ENCODE measurements at places on chromosomes 2 and 18.

GRCh38 chr2:223852281-223852795 is 15.0 kb upstream of the AP1S3 start:
- DNase-seq, result no peak

DNA sequence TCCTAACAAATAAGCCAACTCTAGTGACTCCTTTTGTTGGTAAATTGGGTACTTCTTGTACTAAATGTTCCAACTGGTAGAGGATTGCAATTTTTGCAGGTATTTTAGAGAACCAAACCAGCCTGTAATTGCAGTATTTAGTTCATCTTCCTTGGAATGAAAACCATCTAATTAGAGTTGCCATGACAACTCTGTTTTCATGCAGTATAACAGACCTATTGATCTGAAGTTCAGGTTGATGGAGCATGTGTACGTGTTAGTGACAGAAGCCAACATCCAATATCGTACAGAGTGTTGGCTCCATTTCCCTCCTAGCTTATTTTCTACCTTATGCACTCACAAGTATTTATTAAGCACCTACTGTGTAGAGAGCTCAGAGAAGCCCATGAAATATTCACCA is 176.3 kb upstream of the FOSL2 start:
- DNase-seq, result no peak

GRCh38 chr2:16745466-16745865 is 79.8 kb upstream of the CYRIA start:
- no peak for DNase-seq

DNA sequence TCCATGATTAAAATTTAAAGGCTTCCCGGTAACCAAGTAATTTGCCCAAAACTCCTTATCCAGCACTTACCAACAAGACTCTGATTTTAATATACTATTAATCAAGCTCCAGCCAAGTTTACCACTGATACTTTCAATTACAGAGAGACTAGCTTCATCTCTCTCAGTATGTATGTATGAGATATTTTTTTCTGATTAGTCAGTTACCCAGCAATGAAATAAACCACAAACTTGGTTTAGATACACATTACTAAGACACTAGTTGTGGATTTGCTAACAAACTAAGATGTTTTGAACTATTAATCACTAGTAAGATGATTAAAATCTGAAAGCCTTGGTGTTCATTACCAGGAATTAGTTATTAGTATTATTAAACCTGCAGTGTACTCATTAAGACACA is 1272.2 kb upstream of the ACVR2A start:
- DNase-seq, result no peak

DNA sequence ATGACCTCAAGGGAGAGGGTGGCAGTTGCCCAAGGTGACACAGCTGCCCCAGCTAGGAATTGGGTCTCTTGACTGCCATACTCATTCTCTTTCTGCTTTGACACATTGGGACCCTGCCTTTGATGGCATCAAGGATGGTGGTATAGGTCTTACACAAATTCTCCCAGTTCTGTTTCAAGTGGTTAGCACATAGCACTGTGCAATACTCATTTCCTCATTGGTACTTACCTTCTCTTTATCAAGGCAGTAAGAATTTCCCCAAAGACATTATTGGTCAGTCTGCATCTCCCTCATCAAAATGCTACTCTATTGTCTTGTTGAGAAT is 35.9 kb upstream of the CCDC93 start:
- DNase-seq, result no peak

DNA sequence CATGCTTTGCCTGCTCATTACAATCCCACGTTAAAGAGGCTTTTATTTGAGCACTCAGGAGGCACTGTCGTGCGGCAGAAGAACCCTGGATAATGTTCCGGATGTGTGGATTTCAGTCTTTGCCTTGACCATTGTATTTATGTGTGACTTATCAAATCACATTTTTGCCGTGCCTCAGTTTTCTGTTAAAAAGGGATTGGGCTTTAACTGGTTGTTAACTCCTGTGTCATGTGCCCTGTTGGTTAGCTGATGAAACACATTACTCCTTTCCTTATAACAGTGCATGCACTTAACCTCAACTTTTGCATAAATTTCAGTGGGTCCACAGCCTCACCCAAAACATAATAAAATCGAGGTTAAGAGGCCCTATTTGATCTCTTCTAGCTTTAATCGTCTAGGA is 52.7 kb downstream of the NAB1 start:
- DNase-seq, result no peak

DNA sequence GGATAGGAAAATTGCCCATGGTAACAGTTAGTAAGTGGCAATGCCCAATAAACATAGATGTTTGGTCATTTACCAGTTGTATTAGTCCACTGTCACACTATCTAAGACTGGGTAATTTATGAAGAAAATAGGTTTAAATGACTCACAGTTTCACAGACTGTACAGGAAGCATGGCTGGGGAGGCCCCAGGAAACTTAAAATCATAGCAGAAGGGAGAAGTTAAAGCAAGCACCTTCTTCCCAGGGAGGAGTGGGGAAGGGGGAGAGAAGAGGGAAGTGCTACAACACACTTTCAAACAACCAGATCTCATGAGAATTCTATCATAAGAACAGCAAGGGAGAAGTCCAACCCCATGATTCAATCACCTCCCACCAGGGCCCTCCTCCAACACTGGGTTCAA is 23.4 kb downstream of the NR4A2 start:
- DNase-seq, result no peak

DNA sequence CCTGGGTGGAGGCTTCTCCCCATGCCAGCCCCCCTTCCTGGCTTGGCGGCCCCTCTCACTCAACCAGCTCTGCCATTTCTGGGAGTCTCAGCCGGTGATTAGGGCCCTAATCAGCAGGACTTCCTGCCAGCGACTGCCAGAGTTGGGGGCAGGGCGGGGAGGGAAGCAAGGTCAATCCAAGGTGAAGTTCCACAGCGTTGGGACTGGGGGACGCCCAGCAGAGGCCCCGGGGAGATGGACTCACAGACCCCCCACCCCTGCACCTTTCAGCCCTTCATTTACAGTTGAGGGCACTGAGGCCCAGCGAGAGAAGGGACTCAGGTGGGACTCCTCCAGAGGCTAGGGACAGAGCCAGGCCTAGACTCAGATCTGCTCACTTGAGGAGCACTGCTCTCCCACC is 65.3 kb downstream of the TNS1 start:
- no peak for DNase-seq

GRCh38 chr18:49444581-49444980 is 15.9 kb downstream of the DYM start:
- DNase-seq, result no peak

DNA sequence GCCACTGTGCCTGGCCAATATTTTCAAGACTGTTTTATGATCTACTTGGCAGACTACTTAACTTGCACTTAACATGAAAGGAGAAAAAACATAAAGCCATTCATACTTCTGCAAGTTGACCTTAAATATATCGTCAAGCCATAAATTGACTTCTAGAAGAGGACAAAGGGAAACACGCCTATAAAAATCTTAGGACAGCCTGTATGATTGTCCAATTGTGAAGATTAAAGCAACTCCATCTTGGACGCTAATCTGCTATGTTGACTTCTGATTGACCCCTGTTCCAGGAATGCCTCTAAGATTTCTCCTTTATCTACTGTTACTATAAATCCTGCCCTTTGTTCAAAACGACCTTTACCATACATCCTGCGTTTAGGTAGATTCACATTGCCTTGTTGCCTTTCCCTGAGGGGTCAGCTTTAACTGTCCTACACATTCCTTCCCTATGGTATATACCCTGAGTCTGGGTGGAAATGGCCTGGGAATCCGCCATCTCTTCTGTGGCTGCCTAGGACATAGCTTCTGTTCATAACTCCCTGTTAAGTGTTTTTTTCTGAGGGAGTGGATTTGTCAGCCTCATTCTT is 40.2 kb upstream of the SLC35F5 start:
- no peak for DNase-seq

- no peak for DNase-seq
These were observed 15.8 kb upstream of the RTTN start for GRCh38 chr18:70221156-70221914.

- no peak for DNase-seq
These were observed 230.8 kb downstream of the OSR1 start for GRCh38 chr2:19127616-19128015.

DNA sequence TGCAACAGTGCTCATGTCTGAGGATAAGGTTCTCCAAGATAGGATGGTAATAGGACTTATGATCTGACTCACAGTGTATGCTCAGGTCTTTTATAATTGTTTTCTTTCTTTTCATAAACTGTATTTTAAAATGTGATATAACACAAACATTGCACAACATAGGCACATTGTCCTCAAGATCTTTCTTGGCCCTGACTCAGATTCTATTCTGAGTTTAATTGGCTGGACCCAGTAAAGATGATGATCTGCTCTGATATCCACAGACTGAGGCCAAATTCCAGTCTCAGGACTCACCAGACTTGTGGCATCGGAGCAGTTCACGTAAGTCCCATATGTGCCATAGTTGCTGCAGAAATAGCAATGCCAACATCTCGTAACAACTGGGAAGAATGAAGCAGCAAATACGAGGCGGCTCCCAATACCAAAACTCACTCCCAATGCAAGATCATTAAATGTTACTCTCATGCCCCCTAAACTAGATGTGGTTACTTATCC is 448.9 kb upstream of the SLC14A2 start:
- DNase-seq, result peak; percentile 26

DNA sequence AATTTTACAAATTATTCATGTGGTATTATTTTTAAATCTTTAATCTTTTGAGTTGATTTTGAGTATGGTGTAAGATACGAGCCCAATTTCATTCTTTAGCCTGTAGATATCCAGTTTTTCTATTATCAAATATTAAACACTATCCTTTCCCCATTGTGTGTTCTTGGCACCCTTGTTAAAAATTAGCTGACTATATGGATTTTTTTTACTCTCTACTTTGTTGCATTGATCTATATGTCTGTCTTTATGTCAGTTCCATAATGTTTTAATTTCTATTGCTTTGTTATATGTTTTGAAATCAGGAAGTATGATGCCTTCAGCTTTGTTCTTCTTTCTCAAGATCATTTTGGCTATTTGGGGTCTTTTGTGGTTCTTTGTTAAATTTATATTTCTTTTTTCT is 80.9 kb upstream of the ZNF804A start:
- no peak for DNase-seq

DNA sequence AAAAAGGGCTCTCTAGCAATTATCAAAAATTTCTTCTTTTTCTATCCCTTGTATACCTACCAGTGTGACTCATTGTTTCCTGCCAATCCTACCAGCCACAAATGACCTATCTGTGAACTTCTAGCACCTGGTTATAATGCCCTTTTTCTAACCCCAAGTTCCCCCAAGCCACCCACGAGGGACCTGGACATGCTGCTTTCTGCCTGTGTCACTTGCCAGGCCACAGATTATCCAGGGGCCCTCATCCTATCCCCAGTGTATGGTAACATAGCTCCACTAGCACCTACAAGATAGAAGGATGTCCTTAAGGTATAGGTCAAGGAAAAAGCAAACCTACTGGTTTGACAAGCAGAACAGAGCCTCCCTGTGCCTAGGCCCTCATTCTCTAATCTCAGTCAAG is 26.8 kb downstream of the AAK1 start:
- DNase-seq, result no peak

DNA sequence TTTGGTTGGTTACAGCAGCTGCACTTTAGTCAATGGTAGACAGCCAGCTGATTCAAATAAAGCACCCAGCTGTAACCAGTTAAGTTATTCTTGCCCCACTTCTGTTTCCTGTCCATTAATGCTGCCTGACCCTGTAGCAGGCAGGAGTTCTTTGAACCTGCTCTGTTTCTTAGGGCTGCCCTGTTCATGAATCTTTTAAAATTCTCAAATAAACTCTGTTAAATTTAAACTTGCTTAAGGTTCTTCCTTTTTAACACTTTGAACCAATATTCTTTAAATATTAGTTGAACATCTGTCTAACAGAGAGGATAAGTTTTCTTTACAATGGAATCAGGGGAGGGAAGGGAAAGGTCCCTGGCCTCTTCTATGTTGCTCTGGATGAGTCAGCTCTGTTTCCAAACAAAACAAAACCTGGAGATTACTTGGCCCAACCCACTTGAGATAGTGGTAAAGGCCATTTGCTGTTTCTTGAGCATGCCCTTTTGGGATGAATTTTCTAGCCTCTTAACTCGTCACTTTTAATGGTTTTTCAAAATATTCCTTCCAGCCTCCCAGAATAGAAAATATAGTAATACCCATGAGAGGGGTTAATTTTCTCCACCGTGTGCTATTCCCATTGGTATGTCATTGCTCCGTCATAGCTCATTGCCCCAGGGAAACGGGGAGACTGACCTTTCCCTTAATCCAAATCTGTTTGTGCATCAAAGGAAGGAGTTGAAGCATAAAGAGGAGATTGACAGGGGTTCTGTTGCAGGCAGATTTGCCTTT is 112.1 kb upstream of the FHL2 start:
- no peak for DNase-seq

GRCh38 chr18:24710474-24710873 is 250.0 kb downstream of the HRH4 start:
- no peak for DNase-seq

DNA sequence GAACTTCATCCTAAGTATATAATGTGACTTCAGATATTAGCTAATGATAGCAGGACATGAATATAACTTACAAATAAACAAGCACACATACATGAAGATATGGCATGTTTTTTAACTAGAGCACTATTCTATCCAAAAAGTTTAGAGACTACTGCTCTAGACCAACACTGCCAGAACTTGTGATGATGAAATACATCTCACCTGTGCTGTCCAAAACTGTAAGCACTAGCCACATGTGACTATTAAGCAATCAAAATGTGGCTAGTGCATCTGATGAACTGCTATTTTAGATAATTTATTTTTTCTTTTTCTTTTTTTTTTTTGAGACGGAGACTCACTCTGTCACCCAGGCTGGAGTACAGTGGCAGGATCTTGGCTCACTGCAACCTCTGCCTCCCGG is 7.1 kb downstream of the AAK1 start:
- DNase-seq, result no peak

- no peak for DNase-seq
These were observed 51.9 kb upstream of the RMP24 start for GRCh38 chr18:35920623-35921022.

GRCh38 chr2:134247679-134248078 is 6.2 kb upstream of the MGAT5 start:
- DNase-seq, result no peak

Measured in AG08396 (cell line).